ENCODE measurements at places on chromosomes 1 and 21. TPM values are rescaled to one million over a fixed set of nuclear protein-coding genes. Genes with fewer than 3 reads are reported as not detected.
A peak's percentile ranks its signal among the peaks of the same experiment; 100 is the strongest.

The ANGPTL1 gene
- 30.8 TPM for total RNA-seq

The SPATA21 gene
- not detected for total RNA-seq

The SLAMF9 gene
- total RNA-seq = not detected

DNA sequence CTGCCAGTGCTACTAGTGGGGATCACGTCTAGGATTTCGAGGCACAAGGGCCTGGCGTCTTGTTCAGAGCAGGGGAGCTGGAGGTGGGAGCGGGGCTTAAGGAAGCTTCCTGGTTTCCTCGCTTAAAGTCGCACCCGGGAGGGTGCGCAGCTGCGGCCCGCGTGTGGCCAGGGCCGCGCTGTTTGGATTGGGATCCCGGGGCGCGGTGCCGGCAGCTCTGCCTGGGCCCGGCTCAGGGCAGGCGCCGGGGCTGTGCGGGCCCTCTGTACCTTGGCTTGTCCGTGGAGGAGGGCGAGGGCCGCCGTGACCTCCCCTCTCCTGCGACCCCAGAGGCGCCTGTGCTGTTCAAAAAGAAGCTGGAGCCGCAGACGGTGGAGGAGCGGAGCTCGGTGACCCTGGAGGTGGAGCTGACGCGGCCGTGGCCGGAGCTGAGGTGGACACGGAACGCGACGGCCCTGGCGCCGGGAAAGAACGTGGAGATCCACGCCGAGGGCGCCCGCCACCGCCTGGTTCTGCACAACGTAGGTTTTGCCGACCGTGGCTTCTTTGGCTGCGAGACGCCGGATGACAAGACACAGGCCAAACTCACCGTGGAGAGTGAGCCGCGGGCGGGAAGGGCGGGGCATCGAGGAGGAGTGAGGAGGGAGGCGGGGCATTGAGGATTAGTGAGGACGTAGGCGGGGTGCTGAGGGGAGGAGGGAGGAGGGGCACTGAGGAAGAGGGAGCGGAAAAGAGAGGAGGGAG, 67.8 kb downstream of the OBSCN start:
- peak; percentile 93 for DNase-seq

- no peak for DNase-seq
These were observed 19.1 kb downstream of the LRIG2 start for GRCh38 chr1:113091988-113092594.

DNA sequence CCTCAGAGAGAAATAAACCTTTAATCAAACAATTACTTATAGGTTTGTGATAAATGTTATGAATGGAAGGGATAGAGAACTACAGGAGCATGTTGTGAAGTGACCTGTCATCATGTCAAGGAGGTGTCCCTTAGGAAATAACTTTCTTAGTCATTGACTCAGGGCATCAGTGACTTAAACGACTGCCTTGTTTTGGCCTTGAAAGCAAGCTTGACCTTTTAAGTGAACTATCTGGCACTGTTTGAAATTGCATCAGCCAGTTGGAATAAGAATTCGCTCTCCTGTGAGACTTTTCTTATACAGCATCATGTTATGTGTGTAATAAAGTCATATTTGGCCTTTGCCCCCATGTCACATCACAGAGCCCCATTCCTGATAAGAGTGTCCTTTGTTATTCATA, 30.9 kb downstream of the LRRC8B start:
- no peak for DNase-seq

DNA sequence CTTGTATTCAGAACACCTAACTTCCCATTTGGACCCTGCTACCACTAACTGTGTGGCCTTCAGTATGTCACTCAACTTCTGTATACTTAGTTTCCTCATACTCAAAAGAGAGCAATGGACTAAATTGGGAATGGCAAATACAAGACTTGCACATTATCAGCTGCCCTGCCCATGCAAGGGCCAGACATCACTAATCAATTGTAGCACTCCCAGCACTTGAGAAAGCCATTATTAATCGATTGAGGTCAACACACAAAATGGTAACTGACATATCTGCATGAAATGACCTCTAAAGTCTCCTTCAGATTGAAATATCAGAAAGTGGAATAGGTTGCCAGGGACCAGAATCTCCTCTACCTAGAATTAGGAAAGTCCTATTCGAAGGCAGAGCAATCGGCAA, 59.2 kb downstream of the MT1HL1 start:
- no peak for DNase-seq

DNA sequence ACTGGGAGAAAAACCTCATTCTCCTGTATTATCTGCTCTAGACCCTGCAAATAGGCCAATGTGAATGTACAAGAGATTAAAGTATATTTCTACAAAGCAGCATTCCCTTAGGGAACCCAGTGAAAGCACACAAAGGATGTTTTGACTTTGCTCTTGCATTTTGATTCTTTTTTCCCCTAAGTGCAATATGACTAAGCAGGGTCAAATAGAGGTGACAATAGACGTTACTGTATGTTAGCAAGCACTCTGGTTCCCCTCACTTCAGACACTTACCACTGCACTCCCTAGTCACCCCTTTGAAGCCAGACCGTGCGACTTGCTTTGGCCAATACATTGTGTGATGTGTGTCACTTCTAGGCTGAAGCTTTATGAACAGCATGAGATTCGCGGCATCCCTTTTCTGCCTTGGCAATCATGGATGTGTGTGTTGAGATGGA, 209.7 kb downstream of the RHOU start:
- no peak for DNase-seq

DNA sequence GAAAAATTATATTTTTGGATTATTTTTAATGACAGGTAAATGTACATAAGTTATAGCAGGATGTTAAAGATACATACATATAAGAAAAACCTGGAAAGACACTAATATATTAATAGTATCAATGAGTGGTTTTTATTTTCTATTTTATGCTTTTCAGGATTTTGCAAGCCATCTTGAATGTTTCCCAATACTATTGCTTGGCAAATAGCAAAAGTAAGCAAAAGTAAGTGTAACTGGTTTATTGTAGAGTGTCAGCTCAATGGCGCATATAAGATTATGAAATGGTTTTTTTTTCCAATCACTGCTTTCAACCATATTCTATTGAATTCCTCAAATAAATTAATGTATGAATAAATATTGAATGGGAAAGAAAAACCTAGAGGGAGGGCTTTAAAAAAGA, 36.4 kb downstream of the ZNF684 start:
- DNase-seq = no peak

- DNase-seq = no peak
These were observed 2.3 kb upstream of the RIPK4 start for GRCh38 chr21:41769111-41769510.

DNA sequence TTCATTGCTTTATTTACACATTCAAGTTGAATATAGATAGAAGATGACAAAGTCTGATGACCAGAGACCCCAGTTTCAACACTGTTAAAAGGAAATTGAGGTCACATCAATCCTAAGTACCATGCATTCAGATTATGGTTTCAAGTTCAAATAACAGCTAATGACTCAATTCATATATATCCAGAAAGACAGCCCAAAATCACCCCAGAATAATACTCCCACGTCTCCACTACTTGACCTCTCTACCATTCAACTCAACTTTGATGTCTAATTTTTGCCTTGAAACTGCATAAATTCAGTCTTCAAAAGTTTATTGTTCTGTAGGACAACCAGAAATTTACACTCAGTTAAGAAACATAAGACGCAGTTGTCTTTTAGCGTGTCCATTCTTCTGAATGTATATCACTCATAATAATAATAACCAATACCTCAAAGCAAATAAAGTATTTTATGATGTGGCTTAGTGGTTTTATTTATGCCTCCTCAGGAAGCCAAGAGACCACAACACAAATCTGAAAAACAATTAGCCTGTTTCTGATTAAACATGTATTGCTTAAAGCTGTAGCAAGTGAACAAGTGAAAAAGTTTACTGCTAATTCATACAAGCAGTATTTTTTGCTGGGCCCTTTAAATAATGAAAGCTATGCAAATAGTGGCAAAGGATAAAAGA, 569.0 kb downstream of the LTN1 start:
- DNase-seq = no peak
